Stimulated activated CD4-positive, alpha-beta T cell treated with anti-CD3 and anti-CD28 coated beads, TNF-alpha, amount 100 ng/mL, for 1 hour (primary cell): ENCODE measurements at places on chromosomes 16 and 17.

- DNase-seq = no peak
Observed at GRCh38 chr16:1345087-1345486, 6.6 kb downstream of the TSR3 start.

DNA sequence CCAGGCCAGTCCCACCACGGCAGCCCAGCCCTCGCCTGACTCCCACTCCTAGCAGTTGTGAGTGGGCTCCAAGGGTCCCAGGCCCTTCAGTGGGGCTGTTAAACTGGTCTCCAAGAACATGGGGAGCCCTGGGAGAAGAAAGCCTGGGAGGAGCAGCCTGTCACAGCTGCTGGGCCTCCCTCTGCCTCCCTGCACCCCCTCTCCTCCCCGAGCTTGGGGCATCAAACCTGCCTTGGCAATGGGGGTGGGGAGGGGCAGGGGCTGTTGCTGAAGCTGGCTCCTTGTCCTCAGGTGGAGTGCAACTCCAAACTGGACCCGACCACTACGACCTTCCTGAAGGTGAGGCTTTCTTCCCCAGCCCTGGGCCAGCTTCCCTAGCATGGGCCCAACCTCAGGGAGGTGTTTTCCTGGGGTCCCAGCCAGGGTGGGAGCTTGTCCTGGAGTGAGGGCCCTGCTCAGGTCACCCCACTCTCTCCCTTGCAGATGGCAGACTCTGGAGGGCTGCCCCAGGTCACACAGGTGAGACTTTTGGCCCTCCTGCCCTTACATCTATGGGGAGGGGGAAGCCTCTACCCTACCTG, 6.6 kb upstream of the SETD6 start:
- DNase-seq = no peak

DNA sequence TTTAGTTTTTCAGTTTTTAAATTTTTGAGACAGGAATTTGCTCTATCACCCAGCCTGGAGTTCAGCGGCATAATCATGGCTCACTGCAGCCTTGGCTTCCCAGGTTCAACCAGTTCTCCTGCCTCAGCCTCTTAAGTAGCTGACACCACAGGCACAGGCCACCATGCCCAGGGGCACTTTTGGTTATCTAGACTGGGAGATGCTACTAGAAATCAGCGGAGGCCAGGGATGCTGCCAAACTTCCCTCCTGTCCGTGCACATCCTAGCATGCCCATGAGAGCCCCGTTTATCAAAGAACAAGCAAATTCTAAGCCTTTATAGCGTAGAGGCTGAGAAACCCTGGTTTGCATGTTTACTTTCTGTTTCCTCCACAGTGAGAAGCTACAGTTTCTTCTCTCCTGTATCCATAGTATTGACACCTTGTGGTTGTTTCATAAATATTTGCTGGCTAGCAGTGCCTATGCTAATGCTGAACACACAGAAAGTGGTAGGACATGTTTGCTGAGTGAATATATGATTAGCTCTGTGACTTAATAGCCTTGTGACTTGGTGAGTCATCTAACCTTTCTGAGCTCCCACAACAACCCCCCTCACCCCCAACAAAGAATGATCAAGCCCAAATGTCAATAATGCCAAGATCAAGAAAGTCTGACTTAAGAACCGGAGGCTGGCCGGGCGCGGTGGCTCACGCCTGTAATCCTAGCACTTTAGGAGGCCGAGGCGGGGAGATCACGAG, 39.2 kb upstream of the MAF start:
- DNase-seq = no peak

DNA sequence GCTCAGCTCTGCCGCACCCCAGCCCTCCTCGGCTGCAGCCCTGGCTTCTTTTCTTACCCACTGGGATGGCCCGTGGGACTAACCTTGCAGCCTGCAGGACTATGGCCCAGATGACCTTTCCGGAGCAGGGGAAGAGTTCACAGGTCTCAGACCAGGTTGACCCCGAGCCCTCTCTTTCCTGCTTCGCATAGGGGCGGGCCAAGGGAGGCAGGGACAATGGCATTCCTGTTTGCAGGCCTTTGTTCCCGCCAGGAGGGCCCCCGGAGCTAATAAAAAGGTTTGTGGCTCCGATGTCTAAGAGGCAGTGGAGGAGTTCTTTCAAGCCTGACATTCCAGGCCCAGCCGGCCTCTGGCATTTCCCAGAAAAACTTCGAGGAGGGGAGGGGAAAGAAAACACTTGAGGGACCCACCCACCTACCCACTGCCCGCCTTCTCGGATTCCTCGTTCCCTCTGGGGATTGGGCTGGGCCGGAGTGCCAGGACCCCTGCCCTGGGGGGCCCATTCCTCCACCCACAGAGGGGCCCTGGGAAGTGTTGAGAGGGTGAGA, 5.8 kb upstream of the SOCS3 start:
- no peak for DNase-seq

GRCh38 chr16:88370365-88370764, 12.4 kb upstream of the ZNF469 start:
- no peak for DNase-seq

GRCh38 chr16:64307431-64307830, 814.4 kb downstream of the CDH11 start:
- no peak for DNase-seq

GRCh38 chr17:35543856-35544255, 6.4 kb upstream of the SLFN12L start:
- DNase-seq = no peak
